Activated naive CD4-positive, alpha-beta T cell treated with anti-CD3 and anti-CD28 coated beads, Interleukin-2, amount 10 ng/mL, durations not matched to agents 7 days and 5 days (primary cell): ENCODE measurements at places on chromosomes 12 and 14.

GRCh38 chr14:46464341-46464740, 187.2 kb downstream of the RPL10L start:
- DNase-seq: no peak

GRCh38 chr14:73241481-73242165, 4.3 kb downstream of the PAPLN start:
- peak; percentile 5 for DNase-seq

DNA sequence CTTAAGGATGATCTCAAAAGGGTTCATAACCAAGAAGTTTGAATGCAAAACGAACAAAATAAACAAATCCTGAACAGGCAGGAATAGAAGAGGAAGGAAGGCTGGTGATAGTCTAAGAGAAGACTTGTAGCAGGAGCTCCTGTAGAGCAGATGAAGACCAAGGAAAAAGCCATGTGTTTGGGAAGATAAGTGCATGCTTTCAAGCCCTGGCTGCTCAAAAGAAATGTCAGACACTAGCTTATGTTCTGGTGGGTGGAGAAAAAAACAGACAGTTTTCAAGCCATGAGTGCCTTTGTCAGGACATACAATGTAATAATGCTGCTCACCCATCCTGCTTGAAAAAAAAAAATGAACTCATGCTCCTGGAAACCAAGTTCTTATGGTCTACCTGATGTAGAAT, 27.4 kb downstream of the TAOK3 start:
- no peak for DNase-seq

GRCh38 chr12:59403259-59403932, 192.4 kb upstream of the SLC16A7 start:
- peak; percentile 49 for DNase-seq

- no peak for DNase-seq
These were observed 42.4 kb downstream of the GLRX5 start for GRCh38 chr14:95577067-95577800.
